ENCODE measurements at places on chromosomes 12 and 14.

DNA sequence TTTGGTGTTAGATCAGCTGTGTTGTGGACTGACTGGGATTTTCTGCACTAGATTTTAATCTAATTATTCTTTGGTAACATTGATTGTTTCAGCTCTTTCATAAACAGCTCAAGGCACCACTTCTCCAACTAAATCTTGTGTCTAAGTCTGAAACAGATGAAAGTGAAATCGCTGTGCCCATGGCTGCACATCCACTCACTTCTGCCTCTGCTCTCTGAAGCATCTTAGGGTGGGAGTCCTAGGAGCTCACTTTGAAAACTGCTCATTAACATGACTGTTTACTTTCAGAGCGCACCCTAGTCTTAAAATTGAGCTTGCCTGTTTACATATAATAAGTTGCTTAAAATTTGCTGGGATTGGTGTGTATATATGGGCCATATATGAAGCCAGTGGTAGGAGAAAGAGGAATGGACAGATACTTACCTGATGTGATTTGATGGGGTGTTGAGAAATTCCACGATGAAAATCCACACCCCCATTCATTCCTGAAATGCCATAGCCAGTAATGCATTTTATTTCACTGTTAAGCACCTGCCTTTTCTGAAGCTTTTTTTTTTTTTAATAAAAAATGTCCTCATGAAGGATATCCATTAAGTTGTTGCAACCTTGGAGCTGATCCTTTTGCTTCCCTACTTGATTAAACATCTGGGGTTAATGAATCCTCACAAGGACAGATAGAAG is 52.8 kb downstream of the PPFIBP1 start:
- DNase-seq = no peak

- DNase-seq = no peak
Observed at GRCh38 chr14:51652168-51653078, 713 bp downstream of the FRMD6 start.

DNA sequence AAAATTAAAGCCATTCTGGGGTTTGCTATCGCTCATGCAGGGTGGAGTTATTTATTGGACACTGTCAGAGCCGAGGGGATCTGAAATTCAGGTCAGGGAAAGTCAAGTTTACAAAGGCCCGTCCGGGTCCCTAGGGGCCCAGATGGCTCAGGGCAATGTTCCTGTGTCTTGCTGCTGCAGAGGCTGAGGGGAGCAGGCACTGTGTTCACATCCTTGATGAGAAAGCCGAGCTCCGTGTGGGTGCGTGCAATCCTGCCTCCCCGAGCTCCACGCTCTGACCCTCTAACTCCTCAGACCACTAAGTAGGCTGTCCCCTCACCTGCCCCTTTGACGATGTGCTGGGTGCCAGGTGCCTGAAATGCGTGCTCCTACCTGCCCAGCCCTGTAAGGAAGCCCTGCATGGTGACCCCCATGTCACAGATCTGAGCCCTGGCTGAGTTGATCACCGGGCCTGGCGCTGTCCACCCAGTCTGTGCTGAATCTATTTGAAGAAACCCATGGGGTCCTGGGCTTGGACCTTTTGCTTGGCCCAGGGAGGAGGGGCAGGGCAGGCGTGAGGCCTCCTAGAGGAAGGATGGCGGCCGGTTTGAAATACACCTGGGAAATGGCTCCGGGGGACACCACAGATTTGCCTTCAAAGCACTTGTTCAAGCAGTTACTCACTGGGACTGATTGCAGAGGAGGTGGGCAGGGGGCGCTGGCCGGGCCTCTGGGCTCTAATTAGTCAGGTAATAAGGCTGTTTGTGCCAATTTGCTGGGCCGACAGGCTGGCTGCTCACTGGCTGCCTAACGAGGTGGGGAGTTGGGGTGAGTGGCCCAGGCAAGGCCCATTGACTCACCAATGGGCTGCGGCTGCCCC is 204.3 kb downstream of the KIF26A start:
- DNase-seq = no peak

- DNase-seq = no peak
Observed at GRCh38 chr12:28955491-28955890, 193.6 kb upstream of the FAR2 start.

DNA sequence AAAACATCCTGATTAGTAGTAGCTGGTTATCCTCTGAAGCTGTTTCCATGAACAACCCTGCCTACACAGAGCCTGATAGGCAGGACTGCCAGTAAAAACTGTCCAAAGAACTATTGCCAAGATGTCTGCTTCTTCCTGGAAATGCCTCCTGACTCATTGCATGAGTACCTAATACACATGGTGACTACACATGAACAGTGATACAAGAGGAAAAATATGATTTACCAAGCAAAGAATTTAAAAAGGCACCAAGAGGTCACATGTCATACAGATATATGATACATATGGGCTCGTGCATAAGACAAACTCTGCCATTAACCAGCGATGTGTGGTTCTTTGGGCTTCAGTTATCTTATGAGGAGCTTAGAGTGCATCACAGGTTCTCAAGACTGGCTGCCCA is 552.3 kb downstream of the SLC16A7 start:
- DNase-seq = no peak

DNA sequence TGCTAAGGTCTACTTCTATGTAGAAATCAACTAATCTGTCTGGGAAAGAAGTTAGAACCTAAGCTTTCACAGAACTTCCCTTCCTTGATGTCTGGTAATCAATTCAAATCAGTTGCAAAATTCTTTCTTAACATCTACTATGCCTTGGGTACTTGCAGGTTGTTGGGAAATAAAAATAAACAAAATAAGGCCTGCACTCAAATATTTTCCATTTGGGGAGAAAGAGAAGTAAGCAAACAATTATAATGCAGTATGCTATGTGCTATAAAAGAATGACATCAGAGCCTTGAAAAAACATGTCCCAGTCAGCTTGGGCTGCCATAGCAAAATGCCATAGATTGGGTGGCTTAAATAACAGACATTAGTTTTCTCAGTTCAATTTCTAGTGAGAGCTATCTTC is 425.9 kb upstream of the DCN start:
- DNase-seq = no peak

- DNase-seq = no peak
Observed at GRCh38 chr12:69623970-69624369, 13.3 kb upstream of the LRRC10 start.

- DNase-seq = no peak
Observed at GRCh38 chr14:39005044-39005880, 97.8 kb downstream of the SEC23A start.

- DNase-seq = peak; percentile 8
Observed at GRCh38 chr14:105602799-105603793, 76.7 kb downstream of the TMEM121 start.

Data from NCI-H82 (cell line).